ENCODE measurements at places on chromosomes 12 and 14.

- no peak for DNase-seq
These were observed 117.0 kb upstream of the CCDC198 start for GRCh38 chr14:57610631-57611030.

DNA sequence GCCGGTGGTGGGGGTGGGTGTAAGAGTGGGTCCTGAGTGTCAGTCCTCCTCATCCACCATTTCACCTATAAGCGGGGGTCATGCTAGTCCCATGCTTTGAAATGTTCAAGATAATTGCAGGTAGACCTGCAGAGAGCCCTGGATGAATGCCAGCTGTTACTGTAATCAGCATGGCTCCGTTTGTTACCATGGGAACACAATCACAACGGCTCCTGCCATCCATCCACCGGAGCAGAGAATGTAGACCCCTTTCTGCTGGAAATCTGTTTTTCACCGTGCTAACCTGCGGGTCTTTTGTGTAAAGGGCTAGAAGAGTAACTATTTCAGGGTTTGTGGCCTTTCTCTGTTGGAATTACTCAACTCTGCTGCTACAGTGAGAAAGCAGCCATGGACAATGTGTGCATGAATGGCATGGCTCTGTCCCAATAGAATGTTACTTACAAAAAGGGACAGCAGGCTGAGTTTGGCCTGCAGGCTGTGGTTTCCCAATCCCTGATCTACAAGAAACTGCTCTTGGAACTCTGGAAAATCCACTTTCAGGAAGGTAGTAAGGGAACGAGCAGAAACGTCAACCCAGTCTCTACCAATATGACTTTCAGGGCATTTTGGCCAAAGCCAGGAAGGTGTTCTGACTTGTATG lies 36.1 kb downstream of the KCTD10 start:
- no peak for DNase-seq

DNA sequence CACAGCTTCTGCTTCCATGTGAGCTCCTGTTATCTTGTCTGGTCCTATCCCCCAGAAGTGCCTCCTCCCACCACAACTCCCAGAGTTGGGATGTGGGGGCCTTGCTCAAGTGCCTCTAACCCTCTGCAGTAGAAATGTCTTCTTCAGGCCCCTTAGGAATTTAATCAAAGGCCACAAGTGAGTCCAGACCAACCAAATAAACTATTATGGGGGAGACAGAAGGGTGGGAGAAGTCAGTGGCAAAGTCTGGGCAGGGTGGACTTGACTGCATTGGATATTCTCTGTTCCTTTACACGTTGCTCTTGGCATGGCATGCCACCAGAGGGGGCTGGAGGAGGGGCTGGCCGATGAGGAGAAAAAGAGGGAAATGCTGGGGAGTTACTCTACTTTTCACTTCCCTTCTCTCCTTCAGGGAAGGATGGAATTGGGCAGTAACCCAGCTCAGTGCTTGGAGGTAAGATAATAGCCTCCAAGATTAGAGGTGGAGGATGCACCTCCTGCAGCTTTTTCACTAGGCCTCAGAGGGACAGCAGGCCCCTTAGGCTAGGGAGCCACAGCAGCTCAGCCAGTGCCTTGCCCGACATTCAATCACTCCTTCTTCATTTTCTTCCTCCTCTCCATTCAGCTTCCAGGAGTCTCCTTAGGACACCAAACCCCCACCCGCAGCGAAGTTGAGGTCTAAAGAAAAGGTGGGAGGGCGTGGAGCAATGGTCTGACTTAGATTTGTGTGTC lies 1.2 kb upstream of the AP1G2 start:
- peak; percentile 55 for DNase-seq

DNA sequence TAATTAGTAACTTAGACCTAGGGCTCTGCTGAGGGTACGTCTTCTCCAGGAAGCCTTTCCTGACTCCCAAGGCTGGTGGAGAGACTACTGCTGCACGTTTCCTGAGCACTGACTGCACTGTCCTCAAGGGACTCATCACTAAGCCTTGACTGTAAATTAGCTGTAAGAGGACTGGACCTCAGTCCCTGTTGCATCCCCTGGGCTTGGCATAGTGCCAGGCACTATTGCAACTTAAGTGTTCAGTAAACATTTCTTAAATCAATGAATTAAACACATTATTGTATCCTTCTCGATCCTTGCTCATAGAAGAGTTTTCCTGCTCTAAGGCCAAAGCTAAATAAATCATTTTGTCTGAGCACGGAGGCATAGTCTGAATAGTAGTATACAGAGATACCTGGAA lies 31.9 kb upstream of the IFNG-AS1 start:
- no peak for DNase-seq

DNA sequence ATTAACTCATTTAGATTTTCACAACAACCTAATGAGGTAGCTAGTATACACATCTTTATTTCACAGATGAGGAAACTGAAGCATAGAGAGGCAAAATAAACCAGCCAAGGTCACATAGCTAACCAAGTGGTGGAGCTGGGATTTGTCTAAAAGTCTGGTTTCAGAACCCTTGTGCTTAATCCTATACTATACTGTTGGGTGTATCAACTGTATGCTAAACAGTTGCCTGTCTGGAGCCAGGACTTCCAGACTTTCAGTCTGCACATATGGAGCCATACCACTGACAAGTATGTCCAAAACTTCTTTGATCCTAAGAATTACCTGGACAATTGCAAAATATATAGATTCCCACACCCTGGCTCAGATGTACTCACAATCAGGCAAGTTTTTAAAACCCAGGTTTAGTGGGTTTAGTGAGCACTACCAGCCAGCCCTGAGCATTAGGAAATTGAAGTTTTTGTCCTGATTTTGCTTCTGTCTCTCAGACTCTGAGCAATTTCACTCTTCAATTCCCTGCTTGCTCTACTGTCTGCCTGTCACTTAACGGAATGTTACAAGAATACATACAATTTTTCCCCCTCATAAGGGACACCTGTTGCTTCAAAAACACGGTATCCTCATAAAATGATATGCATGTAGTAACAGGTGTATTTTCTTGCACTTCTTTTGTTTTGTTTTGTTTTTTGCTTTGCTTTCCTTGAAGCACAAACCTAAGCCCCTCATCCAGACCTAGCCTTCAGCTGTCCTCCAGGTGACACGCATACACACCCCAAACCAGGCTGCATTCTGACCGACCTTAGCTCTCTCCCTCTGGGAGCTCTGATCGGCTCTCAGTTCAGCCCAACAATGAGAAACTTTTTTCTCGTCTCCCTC lies 9.6 kb upstream of the SALL2 start:
- no peak for DNase-seq

GRCh38 chr12:66901138-66901932 lies 222.5 kb upstream of the GRIP1 start:
- DNase-seq = no peak

GRCh38 chr12:33825442-33825841 lies 196.9 kb upstream of the ALG10 start:
- no peak for DNase-seq

GRCh38 chr14:74542056-74542685 lies 48.6 kb downstream of the ISCA2 start:
- no peak for DNase-seq

DNA sequence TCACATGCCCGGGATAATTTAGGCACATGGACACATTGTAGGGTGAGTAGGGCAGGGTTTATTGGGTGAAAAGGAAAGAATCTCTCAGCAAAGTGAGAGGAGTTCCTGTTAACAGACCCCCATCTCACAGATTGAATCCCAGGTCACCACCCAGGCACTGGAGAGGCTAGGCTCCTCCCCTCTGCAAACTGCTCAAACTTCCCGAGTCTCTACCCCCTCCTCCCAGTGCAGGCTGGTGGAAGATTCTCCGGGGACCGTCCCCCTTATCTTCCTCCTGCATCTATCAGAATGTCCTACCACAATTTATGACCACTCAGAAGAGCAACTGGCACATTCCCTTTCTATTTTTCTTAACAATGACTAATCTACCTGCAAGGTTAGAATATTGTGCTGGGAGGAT lies 126.0 kb downstream of the NTF3 start:
- no peak for DNase-seq

Measured in right hindlimb (tissue), 1 donor.